H9 (cell line): ENCODE measurements at places on chromosomes 11 and 22. TPM values are rescaled to one million over a fixed set of nuclear protein-coding genes. Genes with fewer than 3 reads are reported as not detected.

Gene PKDREJ
- 0.04 and 0.09 TPM in 2 replicates for total RNA-seq

Gene KCNJ1
- total RNA-seq: not detected in 2 replicates

Gene OR8B3
- not detected in 2 replicates for total RNA-seq

GRCh38 chr11:93686812-93687211 is 25.3 kb downstream of the CEP295 start:
- DNase-seq: no peak

GRCh38 chr22:29105468-29105867 is 32.6 kb downstream of the KREMEN1 start:
- DNase-seq: no peak
